ENCODE measurements at places on chromosomes 13 and 19.

- no peak for DNase-seq
Observed at GRCh38 chr13:24097667-24098066, 62.9 kb upstream of the SPATA13 start.

GRCh38 chr13:108377646-108378206 is 108.2 kb downstream of the TNFSF13B start:
- DNase-seq, result no peak

- peak; percentile 55 for DNase-seq
Observed at GRCh38 chr13:28568286-28568685, 73.4 kb upstream of the FLT1 start.

- DNase-seq, result no peak
Observed at GRCh38 chr13:39538816-39539790, 63.9 kb downstream of the LHFPL6 start.

DNA sequence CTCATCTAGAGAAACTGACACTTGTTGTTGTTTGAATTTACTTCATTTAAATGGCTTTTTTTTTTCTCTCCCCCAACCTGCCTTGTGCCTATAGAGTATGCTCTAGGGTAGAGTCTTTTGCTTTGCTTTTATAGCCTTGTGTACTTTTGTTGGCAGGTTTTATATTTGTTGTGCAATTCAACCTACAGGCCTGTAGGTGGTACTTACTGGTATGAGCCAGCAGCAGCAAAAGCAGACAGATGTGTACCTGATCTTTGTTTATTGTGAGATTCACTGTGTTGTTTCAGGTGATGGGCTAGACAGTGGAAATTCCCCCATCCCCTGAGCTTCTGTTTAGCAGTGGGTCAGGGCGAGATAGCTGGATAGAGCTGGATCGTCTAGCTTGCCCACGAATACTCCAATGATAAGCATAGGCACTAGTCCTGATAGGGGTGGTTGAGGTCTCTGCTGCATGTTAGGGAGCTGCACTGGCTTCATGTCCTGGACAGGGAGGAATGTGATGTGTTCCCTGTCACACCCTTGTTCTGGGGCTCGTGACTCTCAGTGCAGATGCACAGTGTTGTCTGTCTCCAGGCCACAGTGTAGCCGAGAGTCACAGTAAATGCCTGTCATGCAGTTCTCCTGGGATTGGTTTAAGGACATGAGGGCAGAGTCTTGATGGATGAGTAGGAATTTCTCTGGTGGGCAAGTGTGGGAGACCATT is 21.3 kb downstream of the DNAJC3 start:
- DNase-seq, result no peak

DNA sequence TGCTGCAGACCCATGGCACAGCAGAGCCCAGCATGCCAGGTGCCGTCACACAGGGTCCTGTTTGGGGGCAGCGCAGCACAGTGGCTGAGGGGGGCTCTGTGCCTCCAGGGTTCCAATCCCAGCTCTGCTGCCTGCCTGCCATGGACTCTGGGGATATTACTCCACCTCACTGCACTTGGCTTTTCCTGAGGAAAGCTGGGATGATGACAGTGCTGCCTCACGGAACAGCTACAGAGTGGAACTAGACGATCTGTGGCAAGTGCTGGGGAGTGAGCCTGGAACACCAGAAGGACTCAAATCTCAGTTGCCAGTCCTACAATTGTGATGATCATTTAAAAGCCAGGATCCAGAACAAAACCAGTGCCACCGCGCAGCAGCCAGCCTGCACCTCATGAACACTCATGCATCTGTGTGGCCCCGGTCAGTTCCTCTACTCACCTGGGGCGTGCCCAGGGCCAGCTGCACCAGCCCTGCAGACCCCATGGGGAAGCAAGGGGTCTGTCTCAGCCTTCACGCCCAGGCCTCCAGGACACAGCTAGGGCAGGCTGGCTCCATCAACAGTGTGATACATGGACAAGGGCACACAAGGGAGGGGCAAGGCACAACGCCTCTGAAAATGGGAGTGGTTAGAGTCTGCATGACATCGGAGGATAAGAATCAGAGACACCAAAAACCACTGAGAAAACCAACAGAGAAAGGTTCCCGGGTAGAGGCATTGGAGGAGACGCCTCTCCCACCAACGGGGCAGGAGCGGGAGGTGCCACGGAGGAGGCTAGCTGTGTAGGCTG is 55.2 kb downstream of the ATP7B start:
- DNase-seq, result no peak

DNA sequence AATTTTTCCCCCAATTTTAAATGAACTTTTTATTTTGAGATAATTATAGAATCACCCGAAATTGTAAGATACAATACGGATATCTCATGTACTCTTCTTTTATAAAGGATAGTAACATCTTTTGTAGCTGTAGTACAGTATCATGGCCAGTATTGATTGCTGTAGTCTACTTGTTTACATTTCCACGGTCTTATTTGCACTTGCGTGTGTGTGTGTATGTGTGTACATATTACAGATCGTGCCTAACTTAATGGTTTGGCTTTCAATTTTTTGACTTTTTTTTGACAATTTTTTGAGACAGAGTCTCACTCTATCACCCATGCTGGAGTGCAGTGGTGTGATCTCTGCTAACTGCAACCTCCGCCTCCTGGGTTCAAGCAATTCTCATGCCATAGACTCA is 6.7 kb downstream of the PAN3 start:
- no peak for DNase-seq

GRCh38 chr13:107441279-107441678 is 774.1 kb downstream of the LIG4 start:
- DNase-seq, result no peak

DNA sequence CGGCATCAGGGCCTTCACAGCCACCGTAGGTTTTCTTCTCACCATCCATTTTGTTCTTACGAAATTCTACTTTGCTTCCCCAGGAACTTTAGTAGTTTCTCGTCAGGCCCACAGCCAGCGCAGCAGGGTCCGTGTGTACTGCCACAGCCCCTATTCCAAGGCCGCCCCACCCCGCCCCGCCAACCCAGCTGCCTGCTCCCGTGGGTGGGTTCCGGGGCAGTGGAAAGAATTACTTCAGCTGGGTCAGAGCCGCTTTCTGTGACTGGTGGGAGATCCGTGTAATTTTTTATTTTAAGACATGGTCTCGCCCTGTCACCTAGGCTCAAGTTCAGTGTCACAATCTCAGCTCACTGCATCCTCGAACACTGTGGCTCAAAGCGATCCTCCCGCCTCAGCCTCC is 4.2 kb downstream of the OR7D2 start:
- no peak for DNase-seq

- DNase-seq, result no peak
Observed at GRCh38 chr13:107867701-107868661, 347.4 kb downstream of the LIG4 start.

DNA sequence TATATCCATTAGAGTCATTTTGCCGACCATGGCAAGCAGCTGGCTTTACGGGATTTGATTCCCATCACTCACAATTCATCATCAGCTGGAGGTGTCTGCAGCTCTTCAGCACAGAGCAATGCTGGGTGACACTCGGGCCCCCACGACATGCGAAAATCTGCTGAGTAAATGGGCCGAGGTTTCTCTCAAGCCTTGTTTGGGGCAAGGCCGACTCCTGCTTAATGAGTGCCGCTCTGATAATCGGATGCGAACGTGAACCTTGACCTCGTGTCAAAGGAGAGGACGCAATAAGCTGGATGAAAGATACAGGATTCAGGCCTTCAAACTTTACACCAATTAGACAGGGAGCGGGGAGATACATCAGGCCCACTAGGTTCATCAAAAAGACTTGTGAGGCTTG is 65.2 kb downstream of the GGACT start:
- DNase-seq, result no peak

DNA sequence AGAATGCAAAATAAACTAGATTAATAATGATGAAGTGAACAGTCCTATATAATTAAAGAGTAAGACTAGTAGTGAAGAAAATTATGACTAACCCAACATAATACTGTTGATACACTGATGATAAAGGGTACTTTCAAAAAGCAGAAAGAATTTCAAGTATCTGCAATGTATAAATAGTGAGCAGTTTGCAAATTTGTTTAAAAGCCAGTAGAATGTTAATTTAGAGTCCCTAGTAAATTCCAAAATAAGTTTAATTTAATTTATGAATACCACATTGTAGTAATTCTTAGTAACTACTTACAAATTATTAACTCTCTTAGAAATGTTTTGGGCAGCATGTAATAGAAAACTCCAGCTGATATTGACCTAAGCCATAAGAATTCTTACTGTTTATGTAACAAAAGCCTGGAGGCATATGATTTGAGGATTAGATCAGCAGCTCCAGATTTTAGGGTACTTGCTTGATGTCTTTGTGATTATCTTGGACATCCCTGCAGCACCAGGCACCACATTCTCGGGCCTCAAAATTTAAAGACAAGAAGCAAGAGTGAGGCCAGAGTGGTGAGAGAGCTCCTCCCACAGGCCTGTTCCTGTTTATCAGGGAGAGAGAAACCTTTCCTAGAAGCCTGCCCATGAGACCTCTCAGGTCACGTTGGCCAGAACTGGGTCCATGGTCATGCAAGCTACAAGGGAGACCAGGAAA is 67.6 kb upstream of the TDRD3 start:
- peak; percentile 48 for DNase-seq

GRCh38 chr19:38666663-38667511 is 19.4 kb downstream of the ACTN4 start:
- DNase-seq, result no peak

- DNase-seq, result no peak
Observed at GRCh38 chr19:51119101-51119500, 5.6 kb upstream of the SIGLEC9 start.

GRCh38 chr19:49845414-49845813 is 5.5 kb upstream of the PTOV1 start:
- no peak for DNase-seq

DNA sequence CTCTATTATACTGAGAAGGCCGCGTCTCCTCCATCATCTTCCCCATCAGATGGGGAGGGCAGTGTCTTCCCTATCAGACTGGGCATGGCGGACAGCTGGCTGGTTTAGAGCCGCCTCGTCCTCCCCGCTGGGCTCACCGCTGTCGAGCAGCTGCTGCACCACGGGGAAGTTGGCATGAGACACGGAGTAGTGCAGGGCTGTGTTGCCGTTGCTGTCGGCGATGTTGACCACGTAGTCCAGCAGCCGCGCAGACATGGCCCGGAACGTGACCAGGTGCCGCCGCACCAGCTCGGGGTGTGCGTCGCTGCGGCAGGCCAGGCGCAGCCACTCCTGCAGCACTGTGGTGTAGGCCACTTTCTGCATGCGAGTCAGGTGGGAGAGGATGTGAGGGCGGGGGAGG is 18.8 kb upstream of the SPC24 start:
- DNase-seq, result no peak

Data from CMK (cell line).